HT1080 (cell line): ENCODE measurements at places on chromosomes 5 and 9.

DNA sequence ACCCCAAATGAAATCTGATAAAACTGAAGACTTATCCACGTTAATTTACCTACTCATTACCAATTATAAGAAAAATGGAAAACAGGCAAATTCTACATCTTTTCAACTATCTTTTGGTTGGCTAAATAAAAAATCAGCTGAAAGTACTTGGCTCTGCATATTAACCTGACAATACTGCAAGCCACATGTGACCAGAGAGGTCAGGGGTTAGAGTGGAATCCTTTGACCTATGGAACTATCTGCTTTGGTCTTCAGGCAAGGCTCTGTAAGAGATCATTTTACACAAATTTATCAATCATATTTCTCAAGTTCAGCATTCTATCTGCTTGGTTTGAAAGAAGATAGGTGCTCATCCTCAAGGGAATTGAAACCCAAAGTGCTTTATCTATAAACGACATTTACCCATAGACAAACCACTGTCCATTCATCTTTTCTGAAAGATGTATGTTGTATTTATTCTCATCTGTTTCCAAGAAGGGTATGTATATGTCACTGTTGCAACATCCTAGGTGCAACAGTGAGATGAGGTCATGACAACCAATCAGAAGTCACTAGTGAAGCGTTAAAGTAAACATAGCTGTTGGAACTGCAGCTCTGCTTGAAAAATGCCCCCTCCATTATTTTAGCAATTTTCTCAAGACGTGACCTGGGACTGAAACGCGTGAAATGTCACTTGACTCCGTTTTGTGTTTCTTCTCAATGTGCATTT, 144.9 kb upstream of the POU5F2 start:
- DNase-seq, result no peak

DNA sequence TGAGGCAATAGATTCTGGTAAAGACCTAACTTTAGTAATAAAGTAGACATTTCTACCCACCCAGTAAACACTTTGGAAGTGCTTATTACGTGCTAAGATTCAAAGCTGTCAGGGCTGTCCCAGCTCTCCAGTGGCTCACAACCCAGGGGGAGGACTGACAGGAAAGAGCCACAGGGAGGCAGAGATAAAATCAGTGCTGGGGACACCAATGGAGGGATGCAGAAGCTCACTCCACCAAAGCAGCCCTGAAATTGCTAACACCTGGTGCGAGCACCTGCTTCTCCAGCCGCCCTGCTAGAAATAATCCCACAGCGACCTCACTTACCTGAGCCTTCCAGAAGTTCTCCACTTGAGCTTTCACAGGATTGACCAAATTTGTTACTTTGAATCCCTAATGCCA, 501.0 kb downstream of the BNC2 start:
- no peak for DNase-seq

- DNase-seq, result no peak
These were observed 81.6 kb downstream of the TLE1 start for GRCh38 chr9:81607593-81608288.

DNA sequence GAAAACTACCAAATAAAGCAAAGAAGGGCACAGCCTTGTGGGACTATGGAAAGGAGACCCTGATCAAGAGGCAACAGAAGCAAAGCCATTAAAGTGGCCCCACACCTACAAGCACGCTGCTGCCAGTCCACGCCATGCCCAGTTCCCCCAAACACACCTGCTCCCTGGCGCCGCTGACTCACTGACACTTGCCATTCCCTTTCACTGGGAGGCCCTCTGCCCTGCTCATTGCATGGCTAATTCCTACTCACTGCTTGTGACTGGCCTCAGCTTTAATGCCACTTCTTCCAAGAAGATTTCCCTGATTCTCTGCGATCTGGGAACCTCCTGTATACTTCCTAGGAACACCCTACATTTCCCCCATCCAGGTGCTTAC, 71.2 kb upstream of the TAF1L start:
- no peak for DNase-seq

- peak; percentile 84 for DNase-seq
These were observed 69.1 kb downstream of the ADAMTS2 start for GRCh38 chr5:179275941-179276837.

DNA sequence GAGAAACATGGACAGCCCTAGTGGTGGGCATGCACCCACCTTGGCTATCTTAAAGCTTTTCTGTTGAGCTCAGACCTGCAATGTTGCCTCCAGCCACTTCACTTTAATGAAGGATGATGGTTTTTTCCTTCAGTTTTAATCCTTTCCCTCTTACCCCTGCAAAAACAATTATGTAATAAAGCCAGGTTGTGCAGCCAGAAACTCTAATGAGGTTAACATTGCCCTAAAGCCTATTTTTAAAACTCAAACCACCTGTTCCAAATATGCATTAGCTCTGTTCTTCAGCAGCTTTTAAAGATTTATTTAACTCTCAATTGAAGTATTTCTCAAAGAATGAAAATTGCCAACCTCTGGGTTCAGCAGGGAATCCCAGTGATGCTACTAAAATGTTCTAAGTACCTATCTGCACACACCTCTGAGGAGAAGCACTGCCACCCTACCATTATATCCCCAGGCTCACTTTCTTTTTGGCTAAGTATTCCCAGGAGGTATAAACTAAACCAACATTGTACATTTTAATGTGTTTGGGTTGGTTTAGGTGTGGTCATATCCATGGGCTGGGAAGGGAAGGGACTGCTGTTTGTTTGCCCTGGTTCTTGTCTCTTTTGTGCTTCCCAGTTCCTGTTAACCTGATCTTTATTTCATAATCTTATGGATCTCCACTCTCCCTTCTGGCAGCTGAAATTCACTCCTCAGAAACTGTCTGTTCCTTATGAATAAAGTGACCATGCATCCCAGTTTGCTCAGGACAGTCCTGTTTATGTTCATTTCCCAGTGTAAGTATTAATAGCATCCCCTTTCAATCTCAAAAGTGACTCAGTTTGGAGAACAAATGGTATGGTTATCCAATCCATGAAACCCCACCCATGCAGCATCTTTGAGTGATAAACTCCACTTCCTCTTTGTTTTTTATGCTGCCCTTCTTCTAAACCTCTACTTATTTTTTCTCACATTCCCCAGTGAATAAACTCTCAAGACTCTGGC, 251.7 kb downstream of the RAB3C start:
- DNase-seq, result no peak

DNA sequence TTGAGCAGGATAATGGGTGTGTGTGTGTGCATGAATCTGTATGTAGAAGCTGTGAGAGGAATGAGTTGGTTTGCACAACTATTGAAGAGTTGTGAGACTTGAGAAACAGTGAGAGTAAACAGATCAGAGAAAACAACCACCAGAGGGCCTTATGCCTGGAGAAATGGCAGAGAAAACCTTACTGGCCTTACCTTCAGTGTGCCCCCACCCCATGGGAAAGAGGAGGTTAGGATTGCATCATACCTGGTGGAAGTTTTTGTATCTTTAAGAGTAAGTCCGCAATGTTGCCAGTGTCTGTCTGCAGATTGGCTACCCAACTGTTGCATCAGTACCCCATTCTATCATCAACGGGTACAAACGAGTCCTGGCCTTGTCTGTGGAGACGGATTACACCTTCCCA, 1909.4 kb upstream of the WWC1 start:
- no peak for DNase-seq

- peak; percentile 10 for DNase-seq
These were observed 181.1 kb upstream of the MEF2C start for GRCh38 chr5:89064054-89064453.

DNA sequence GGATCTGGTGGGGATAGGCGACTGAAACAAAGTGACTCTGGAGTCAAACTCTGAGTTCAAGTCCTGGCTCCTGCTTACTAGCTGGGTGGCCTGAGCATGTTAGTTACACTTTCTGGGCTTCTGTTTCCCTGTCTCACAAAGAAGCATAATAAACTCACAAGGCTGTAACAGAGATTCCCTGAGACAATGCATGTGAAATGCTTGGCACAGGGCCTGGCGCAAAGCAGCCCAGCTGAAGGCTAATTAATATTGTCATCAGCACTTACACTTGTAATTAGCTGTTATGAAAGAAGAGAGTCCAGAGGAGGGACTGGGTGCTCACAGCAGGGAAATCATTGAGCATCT, 64.1 kb upstream of the SPOCK1 start:
- no peak for DNase-seq

- no peak for DNase-seq
These were observed 330.7 kb downstream of the CAAP1 start for GRCh38 chr9:26561928-26562327.

DNA sequence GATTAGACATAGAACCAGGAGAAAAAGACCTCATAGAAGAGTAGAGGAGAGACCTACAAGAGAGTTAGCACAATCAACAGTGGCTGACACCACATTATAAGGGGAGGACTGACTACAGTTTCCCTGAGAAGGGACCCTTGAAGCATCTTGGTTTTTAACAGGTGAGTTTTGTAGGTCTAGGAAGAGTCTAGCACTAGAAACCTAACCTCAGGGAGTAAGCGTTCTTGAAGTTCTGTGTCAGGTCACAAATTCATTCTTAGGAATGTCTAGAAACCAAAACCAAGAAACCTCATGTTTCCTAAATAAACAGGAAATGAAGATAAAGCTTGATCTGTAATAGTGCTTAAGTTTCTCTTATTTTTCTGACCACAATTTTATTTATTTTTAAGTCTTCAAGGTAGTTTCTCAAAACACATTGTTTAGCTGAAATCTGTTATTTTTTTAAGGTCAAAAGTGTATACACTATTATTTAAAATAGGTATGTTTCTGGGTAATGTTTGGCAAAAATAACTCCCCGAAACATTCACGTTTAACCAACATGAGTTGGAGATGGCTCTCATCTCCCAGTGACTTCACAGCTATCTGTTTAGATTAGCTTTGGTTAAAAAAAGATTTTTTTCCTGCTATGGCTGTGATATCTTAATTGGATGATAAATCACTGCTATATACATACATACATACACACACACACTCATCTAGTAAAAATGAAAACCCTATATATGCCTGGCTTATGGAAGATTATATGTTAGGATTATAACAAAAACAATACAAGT, 37.1 kb downstream of the MAP3K1 start:
- DNase-seq, result no peak

- DNase-seq, result no peak
These were observed 127.5 kb upstream of the RETREG1 start for GRCh38 chr5:16744164-16744880.

GRCh38 chr9:25658571-25658970, 19.7 kb downstream of the TUSC1 start:
- peak; percentile 54 for DNase-seq
